EL (cell line): ENCODE measurements at places on chromosomes 2 and 18.

- DNase-seq, result no peak
Measured at GRCh38 chr2:190766595-190766994, 114.0 kb upstream of the GLS start.

GRCh38 chr2:18788592-18788991, 199.2 kb upstream of the NT5C1B start:
- peak; percentile 34 for DNase-seq

- no peak for DNase-seq
Measured at GRCh38 chr2:111030260-111030891, 90.3 kb upstream of the BCL2L11 start.

GRCh38 chr18:48161191-48161910, 230.9 kb upstream of the SMAD2 start:
- peak; percentile 65 for DNase-seq

DNA sequence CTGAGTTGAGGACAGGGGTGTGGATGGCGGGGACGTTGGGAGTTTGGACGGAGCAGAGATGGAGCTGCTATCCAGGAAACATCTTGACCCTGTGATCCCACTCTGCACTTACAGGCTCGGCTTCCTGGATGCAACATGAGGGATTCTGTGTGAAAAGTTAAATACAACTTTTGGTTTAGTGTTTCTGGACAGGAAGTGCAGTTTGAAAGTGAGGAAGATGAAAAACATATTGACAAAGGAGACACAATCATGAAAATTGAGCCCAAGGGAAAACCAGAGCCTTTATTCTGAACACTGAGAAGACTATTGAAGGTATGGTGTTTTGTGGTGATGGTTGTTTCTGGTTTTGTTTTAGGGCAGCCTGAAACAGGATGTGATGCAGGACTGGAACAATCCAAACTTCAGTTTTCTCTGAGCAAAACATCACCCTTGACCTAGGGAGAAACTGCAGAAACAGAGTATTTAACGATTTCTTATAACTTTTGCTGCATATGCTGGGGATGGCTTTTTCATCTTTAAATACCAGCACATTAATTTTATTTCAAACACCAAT, 76.5 kb upstream of the RFX8 start:
- DNase-seq, result no peak

GRCh38 chr2:9473985-9474360, 378 bp upstream of the IAH1 start:
- no peak for DNase-seq

- DNase-seq, result peak; percentile 28
Measured at GRCh38 chr2:118032169-118033013, 18.5 kb upstream of the CCDC93 start.

DNA sequence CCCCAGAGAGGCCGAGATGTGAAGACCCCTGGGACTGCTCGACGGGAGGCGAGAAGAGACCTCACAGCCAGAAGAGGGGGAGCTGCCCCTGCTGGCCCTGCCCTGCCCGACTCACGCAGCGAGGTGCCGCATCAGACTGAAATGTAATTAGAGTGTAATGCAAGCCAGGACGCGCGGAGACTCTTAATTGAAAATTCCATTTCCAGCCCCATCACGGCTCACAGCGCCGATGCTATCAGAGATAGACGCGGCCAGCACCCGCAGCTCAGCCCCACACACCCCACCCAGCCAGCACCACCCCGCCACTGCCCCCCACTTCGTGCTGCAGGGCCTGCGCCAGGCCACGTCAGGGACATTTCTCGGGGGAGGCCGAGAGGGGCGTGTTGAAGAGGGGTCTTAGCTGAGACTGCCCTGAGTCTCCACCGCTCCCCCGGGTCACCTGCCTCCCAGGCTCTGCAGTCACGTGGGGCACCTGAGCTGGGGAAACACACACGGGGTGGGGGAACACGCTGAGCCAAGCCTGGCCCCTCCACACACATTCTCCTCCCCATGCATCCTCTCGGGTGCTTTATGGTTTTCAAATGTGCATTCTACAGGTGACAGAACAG, 78.1 kb downstream of the TEX51 start:
- no peak for DNase-seq

DNA sequence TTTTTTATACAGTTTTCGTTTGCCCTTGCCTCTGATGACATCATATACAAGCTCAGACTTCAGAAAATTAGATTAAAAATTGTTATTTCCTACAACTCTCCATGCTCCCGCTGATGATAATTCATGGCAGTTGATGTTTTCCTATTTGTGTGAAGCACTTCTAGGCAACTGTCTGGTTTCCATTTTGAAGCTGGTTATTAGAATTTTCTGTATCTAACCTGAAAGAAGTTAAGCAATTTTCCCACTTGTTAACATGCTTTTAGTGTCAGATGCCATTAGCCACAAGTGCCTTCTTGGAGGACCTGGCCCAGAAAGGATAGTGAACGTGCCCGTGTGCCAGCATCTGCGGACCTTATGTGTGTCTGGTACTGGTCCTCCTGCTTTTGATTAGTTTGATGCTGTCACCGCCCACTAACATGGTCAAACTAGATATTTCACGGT, 347.6 kb upstream of the RAB12 start:
- DNase-seq, result no peak

- DNase-seq, result peak; percentile 87
Measured at GRCh38 chr2:40097691-40098385, 318.8 kb upstream of the THUMPD2 start.

- no peak for DNase-seq
Measured at GRCh38 chr2:236659758-236660150, 90.1 kb downstream of the ACKR3 start.

DNA sequence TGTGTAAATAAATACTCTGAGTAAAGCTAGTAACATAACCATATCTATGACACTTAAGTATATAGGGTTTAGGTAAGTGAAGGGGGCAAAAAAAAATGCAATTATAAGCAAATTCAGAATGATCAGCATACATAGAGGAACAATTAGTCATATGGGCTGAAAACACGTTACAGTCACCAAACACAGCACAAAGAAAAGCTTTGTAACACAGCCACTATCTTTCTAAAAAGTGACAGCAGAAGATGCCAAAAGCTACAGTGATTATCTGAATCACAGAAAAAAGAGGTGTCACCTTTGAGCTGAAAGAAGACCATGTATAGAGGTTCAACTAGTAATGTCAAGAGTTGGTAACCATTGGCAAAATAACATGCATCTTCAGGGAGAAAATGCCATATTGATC, 115.5 kb downstream of the ERBB4 start:
- DNase-seq, result no peak

- DNase-seq, result peak; percentile 60
Measured at GRCh38 chr18:74342416-74343043, 26.9 kb downstream of the C18orf63 start.

GRCh38 chr2:201234663-201235135, 25.6 kb upstream of the CASP8 start:
- peak; percentile 50 for DNase-seq

GRCh38 chr2:165795011-165795410, 964 bp upstream of the GALNT3 start:
- DNase-seq, result no peak

- DNase-seq, result no peak
Measured at GRCh38 chr2:183946193-183946592, 652.1 kb upstream of the ZNF804A start.

GRCh38 chr18:57589161-57589560, 2.7 kb upstream of the FECH start:
- DNase-seq, result no peak

- no peak for DNase-seq
Measured at GRCh38 chr2:204743393-204743960, 198.2 kb downstream of the PARD3B start.

DNA sequence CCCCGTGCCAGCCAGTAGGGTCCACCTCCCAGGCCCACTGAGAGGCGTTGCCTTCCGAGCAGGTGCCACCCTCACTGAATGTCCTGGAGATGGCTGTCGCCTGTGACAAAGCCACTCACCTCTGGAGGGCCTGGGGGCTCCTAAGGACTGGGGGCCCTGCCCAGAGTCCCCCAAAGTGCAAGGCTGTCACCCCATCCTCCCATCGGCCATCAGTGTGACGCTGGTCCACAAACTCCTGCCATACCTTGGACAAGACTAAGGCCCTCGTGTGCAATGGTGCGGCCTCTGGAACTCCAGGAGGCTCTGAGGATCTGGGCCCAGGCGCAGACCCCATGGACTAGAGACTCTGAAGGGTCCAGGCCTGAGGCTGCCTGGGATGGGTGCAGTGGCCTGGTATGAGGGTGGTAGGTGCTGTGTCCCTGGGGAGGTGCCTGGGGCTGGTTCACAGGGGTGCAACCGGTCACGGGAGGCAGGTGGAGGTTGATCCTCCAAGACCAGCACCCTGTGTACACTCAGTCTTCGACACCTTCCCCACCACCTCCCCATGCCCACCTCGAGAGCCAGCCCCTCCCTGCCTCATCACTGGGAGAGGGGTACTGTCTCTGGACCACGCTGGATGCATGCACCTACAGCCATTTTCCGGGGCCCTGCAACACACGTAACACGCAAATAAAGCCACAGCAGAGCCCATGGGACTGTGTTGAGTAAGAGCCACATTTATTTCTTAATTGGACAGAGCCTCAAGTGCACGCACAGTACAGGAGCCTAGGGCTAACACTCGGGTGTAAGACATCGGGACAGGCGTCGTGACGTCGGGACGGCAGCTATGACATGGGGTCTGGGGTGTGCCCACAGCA, 21.6 kb downstream of the AQP12A start:
- DNase-seq, result no peak

DNA sequence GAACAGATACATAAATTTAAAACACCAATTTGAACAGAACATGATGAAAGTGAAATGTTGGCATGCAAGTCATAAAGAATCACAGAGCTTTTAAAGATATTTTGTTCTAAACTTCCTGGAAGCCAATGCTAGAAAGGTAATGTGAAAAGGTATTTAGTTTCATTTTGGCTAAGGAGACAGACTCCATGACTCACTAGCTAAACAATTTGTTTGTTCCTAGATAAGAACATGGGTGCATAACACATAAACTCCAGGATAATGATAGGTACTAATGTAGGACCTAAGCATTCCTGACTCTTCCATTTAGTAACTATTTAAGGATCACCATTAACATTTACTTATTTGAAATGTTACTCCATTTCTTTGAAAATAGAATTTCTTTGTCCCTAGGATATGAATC, 292.5 kb upstream of the CNTNAP5 start:
- no peak for DNase-seq
